Activated CD8-positive, alpha-beta memory T cell treated with anti-CD3 and anti-CD28 coated beads for 1 hour (primary cell): ENCODE measurements at places on chromosomes 3 and 15.
A peak's percentile ranks its signal among the peaks of the same experiment; 100 is the strongest.

DNA sequence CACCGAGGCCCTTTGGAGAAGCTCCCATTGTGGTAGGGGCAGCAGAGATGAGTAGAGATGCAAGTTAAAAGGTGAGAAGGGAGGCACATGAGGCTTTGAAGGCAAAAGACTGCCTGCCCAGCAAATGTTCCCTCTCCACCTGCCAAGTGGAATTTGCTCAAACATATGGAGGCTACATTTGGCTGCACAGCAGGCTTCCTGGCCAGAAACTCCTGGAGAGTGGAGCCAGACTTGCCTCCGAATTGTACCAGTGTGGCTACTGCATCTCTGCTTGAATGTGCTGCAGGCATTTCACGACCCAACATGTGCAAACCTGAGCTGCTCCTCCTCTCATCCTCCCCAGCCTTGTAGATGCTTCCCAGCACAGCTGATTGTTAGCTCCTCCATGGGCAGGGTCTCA is 229.2 kb downstream of the ZNF621 start:
- no peak for DNase-seq

DNA sequence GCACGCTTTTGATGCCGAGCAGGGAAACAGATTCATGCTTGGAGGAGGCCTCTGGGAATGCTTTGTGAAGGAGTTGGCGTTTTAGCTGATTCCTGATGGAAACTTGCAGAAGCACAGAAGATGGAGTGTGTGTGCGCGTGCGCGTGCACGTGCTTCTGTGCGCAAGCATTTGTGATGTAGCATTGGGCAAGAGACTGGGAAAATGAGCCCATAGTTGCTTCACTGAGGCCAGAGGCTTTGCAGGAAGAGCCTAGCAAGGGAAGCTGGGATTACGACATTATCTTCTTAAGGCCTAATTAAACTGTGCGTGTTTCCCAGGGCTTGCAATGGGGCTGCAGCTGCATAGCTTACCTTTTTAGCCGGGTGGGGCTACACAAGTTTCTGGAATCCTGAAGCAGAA is 18.1 kb upstream of the AGBL1 start:
- DNase-seq, result no peak

DNA sequence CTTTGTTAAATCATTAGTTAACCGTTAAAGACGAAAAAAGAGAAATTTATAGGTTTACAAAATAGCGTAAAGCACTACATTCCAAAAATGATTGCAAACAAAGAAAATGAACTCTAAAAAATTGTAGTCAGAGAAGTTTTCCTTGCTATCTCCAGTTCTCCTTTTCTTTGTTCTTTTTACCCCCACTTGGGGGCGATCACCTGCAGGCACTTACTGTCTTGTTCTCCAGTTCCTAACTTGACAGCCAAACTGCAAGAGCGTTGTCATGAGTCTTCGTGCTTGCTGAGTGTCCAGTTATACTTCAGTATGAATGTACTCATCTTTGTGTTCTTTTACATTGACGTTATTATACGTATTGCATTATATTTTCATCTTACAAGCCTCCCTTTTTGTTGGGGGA is 54.5 kb downstream of the CHD2 start:
- DNase-seq, result no peak

- peak; percentile 44 for DNase-seq
These were observed 583 bp upstream of the C3orf49 start for GRCh38 chr3:63818282-63819150.

- peak; percentile 85 for DNase-seq
These were observed 52.5 kb upstream of the ROPN1B start for GRCh38 chr3:125916376-125916978.

DNA sequence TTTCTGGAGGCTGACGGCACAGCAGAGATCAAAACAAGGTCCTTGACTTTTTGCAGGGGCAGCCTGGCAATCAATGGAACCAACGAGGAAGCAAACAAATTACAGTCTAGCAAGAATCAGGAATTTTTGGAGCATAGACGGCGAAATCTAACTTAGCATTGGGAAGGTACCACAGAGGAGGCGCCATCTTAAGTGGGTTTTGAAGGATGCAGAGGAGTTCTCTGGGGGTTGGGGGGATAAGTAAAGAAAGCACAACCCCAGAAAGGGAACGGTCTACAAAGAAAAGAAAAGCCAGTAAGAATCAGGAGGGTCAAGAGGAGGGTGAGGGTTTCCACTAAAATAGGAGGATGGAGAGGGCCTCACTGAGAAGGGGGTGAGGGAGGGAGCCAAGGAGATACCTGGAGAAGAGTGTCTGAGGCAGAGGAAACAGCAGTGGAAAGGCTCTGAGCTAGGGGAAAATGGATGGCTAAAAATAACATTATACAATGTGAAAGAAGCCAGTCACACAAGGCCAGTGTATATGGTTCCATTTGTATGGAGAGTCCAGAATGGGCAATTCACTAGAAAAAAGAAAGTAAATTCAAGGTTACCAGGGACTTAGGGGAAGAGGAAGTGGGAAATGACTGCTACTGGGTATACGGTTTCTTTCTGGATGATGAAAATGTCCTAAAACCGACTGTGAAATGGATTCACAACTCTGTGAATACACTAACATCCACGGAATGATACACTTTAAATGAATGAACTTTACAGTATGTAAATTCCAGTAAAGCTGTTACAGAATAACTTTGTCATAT is 25.2 kb upstream of the IQSEC1 start:
- no peak for DNase-seq

GRCh38 chr15:31221936-31222515 is 104.6 kb upstream of the KLF13 start:
- DNase-seq, result no peak
